Fibroblast of mammary gland (primary cell): ENCODE measurements at places on chromosomes 2 and 18.

- no peak for DNase-seq
Observed at GRCh38 chr2:201906777-201907562, 100.6 kb downstream of the CDK15 start.

DNA sequence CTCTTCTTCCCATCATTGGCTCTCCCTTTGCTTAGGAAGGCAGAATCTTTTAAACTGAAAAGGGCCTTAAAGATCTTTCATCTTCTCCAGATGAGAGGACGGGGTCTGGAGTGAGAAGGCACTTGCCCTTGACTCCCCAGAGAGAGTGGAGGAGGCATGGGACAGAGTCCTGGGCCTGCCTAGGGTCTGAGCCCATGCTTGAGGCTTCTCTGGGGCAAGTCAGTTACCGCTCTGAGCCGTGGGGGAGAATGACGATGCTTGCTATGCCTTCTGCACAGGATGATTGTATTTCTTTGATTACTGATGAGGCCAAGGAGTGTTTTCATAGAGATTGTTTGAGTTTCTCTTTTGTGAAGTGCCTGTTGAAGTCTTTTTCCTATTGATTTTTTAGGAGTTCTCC is 921 bp downstream of the PLB1 start:
- DNase-seq: no peak

GRCh38 chr2:134275058-134275862 is 21.4 kb downstream of the MGAT5 start:
- DNase-seq: no peak

GRCh38 chr2:6498841-6499240 is 366.9 kb downstream of the CMPK2 start:
- no peak for DNase-seq

- peak; percentile 41 for DNase-seq
Observed at GRCh38 chr2:102839668-102840388, 78.0 kb downstream of the TMEM182 start.

DNA sequence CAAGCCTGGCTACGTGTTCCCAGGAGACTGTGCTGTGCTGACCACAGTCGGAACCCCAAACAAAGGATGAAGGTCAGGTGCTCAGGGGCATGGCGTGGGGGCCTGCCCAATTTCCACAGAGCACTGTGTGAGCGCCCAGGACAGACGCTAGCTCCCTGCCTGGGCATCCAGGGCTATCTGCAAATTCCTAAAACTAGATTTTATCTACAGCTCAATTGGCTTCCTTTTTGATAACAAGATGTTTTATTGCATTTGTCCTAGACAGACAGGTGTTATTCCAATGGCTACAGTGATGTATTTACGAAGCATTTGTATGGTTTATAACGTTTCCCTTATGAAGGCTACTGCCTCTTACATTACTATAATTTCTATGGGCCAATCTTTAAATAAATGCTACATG is 16.0 kb downstream of the PTGR3 start:
- no peak for DNase-seq
